ENCODE measurements at places on chromosomes 3 and 15. TPM values are rescaled to one million over a fixed set of nuclear protein-coding genes. Genes with fewer than 3 reads are reported as not detected.

DNA sequence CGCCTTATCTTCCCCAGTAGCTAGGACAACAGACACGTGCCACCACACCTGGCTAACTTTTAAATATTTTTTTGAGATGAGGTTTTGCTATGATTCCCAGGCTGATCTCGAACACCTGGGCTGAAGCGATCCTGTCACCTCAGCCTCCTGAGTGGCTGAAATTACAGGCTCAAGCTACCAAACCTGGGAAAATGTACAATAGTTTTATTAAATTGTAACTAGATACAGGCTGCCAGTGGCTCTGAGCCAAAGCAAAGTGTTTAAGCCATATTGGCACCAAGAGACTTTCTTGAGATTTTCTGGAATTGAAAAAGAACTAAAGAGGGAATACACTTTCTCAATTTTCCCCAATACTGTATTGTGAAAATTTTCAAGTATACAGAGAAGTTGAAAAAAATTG is 204.3 kb downstream of the SUCLG2 start:
- no peak for DNase-seq

- no peak for DNase-seq
Measured at GRCh38 chr3:126013751-126014156, 44.8 kb downstream of the ROPN1B start.

DNA sequence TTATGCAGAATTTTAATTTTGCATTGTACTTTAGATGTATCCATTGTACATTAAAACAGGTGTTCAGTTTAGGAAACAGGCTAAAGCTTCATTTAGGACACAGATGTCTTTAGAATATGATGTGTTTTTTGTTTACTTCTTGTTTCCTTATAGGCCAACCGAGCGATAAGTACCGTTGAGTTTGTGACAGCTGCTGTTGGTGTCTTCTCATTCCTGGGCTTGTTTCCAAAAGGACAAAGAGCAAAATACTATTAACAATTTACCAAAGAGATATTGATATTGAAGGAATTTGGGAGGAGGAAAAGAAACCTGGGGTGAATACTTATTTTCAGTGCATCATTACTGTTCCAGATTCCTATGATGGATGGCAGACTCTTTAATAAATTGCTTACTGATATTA is 29.4 kb downstream of the PLAAT1 start:
- DNase-seq: no peak

DNA sequence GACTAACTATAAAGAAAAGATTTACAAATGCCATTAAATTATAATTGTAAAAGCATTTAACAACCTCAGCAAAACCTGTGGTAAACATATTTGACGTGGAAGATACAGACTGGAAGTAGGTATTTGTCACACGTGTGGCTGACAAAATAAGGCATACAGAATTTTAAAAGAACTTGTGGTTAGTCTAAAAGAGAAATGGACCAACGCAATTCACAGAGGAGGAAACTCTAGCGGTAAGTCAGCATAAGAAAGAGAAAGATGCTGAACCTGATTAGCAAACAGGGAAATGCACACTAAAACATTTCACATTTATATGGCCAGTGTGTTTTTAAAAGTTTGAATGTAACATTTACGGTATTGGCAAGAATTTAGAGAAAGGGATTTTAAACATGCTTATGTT is 35.3 kb downstream of the KCNH8 start:
- no peak for DNase-seq

GRCh38 chr15:81301815-81302399 is 22.0 kb downstream of the STARD5 start:
- no peak for DNase-seq

The MESP2 gene
- 0.36 TPM for total RNA-seq

The FEZF2 gene
- total RNA-seq: 0.28 TPM
